H54 (cell line): ENCODE measurements at places on chromosomes 6 and 20.

DNA sequence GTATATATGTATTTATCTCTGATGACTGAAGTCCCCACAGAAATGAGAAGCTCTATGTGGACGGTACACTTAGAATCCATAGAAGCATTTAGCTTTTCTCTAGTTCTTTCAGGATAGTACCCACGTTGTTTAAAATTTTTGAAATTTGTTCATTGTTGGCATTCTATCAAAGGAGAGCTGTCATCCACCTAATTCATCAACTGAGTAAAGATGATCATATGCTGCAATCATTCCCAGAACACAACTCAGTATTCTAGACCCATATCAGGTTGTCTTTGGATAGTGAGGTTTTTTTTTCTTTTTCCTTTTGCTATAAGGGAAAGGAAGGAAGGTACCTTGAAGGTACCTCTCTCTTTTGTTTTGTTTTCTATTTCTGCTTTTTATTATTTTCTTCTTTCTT, 9.3 kb downstream of the SERAC1 start:
- no peak for DNase-seq

DNA sequence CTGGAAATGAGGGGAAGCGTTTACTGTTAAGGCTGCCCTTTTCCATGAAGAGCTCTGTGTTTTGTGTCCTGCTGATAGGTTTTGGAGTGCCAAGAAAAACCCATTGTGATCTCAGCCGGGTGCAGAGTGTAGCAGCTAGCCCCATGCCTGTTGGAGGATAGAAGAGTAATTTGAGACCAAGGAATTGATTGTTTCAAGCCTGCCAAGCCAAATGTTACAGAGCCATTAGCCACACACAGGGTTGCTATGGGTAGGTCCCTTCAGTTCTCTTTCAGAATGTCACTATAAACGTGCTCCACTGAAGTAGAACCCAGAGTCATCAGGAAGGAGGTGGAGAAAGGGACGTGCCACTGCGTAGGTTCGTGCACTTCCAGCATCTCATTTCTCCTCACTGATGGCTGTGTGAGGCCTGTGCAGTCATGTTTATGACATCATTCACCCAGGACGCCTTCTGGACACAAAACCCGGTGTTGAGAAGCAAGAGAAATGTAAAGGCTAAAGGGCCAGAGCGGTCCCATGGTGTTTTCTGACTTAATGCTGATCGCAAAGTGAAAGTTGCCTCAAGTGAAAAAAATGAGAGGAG, 6.6 kb downstream of the GMPR start:
- no peak for DNase-seq

GRCh38 chr6:107059606-107060005, 31.6 kb downstream of the MTRES1 start:
- no peak for DNase-seq

GRCh38 chr6:147285087-147285855, 81.1 kb downstream of the STXBP5 start:
- no peak for DNase-seq

- DNase-seq = no peak
Measured at GRCh38 chr20:14559612-14560011, 222.2 kb upstream of the FLRT3 start.

GRCh38 chr6:157631838-157632614, 191.0 kb upstream of the SNX9 start:
- no peak for DNase-seq

DNA sequence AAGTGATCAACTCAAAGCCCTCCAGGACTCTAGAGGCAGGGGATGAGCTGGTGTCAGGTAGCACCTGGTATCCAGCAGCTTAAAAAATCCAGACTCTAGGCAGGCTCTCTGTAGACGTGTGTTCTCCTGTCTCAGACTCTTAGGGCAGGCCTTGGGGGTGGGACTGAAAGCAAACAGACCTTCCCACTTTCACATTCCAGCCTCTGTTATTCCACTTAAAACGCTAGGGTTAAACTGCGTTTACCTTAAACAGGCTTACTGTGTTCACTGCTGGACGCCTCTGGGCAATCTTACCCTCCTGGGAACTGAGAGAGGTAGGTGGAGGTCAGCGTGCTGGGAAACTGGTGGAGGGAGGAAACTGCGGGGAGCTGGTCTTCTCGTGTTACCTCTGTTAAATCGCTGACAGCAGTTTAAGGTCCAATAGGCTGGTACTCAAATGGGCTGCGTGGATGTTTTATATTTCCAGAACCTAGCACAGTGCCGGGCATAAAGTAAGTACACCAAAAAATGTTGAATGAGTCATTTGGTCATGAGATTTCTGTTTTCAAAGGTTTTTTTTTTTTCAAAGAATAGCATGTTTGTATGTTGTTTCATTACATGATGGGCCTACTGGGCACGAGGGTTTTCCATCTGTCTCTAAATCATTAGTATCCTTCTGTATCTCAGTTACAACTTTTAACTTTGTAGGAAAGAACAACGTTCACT, at the start of gene GCNT2:
GCNT2 (plus strand) TSS at position 248 of the 705 bp plus-strand sequence. CDS start 7,561 bp downstream, outside the sequence.
- no peak for DNase-seq

DNA sequence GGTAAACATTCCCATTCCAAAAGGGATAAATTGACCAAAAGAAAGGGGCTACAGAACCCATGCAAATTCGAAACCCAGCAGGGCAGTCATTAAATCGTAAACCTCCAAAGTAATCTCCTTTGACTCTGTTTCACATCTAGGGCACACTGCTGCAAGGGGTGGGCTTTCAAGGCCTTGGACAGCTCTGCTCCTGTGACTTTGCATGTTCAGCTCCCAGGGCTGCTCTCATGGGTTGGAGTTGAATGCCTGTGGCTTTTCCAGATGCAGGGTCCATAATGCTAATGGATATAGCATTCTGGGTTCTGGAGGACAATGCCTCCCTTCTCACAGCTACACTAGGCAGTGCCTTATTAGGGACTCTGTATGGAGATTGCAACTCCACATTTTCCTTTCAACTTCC, 211.9 kb upstream of the MANEA start:
- DNase-seq = no peak

DNA sequence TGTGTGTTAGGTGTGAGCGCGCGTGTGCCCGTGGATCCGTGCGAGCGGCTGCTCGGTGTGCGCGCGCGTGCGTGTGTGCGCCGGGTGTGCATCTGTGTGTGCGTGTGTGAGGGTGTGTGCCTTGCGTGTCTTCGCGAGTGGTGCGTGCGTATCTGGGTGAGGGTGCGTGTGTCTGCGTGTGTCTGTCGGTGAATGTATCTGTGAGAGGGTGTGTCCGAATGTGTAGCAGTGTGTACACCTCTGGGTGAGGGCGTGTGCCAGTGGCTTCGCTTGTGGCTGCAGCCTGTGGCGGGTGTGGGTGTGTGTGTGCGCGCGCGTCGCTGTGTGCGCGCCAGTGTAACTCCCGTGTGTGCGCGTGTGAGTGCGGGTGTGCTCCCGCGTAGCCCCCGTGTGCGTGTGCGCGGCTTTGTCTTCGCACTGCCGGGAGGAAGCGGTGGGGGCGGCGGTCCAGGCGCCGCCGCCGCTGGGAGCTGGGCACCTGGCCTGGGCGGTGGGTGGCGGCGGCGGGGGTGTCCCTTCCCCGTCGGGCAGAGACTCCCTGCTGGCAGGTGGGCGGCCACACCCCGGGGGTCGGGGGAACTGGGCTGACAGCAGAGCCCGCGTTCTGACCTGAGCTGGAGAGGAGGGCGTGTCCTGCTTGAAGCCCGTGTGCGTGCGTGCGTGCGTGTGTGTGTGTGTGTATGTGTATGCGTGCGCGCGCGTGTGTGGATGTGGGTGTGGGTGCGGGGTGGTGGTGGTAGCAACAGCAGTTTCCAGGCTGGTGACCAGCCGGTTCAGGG, 61.3 kb upstream of the EPB41L1 start:
- DNase-seq = no peak

- DNase-seq = no peak
Measured at GRCh38 chr6:128071212-128071611, 170.4 kb upstream of the THEMIS start.

- no peak for DNase-seq
Measured at GRCh38 chr6:157593596-157593995, 212.6 kb downstream of the ZDHHC14 start.

- DNase-seq = no peak
Measured at GRCh38 chr6:119280668-119281067, 68.9 kb downstream of the MAN1A1 start.

- no peak for DNase-seq
Measured at GRCh38 chr6:8047541-8048292, 16.5 kb downstream of the BLOC1S5 start.

- no peak for DNase-seq
Measured at GRCh38 chr20:32434434-32434833, 76.3 kb downstream of the ASXL1 start.

DNA sequence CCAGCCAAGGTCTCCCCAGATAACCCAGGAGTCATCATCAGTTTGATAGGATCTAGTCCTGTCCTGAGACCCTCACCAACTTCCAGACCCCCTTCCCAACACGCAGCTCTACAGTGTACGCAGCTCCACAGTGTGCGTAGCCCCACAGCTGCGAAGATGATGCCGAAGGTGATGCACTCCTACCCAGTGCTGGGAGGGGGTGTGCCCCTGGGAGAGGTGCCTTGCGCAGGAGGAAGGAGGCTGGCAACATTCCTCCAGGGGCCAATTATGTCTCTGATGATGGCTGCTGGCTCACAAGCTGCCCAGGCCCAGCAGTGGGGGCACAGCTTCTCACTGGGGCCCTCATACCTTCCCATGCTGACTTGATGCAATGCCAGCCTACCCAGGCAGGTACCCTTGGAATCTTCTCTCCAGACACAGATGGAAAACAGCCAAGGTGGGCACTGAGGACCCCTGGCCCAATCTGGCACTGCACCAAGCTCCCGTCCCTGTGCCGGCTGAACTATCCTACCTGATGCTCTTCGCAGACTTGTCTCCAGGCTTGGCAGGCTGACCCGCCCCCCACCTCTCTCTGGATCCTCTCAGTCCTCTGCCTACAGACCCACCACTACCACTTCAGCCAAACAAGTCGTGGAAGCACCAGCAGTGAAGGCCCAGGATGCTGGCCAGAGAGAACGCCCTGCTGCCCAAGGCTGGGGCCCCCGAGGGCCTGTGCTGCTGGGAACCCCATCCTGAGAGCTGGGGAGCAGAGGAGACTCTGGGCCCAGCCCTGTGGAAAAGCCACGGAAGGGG, 1.4 kb downstream of the ZNF512B start:
- DNase-seq = no peak

DNA sequence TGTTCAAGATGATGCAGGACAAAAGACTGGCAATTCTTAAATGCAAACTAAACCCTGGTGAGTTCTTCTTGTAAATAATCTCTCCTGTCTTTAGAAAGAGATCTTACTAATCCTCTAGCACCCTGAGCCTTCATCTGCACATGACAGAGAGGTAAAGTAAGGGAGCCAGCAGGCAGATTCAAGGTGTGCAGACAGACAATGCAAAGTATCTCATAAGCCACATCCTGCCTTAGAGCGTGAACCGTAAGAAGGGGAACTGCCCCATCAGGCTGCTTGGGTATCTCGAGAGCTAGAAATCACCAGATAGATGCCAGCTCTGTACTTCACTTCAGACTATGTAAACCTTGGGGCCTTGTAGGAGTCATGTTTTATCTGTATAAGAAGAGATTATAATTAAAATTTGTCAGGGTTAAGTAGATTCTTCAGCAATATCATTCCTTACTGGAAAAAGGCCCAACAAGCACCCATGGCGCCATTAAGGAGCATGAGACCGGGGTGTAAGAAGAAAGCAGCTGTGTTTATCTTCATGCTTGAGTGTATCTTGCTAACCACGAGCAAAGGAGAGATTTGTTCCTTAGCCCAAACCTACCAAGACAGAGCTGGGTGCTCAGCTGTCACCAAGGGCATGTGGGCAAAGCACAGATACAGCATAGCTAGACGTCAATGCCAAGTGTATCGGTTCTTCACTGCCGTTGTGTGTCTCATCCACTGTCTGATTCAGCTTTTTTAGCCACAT, 24.4 kb downstream of the CNR1 start:
- no peak for DNase-seq

GRCh38 chr6:162017536-162017935, 710.0 kb downstream of the PRKN start:
- no peak for DNase-seq

- no peak for DNase-seq
Measured at GRCh38 chr6:22497276-22497675, 72.1 kb upstream of the HDGFL1 start.

- DNase-seq = no peak
Measured at GRCh38 chr6:156691018-156691417, 86.2 kb upstream of the ARID1B start.

DNA sequence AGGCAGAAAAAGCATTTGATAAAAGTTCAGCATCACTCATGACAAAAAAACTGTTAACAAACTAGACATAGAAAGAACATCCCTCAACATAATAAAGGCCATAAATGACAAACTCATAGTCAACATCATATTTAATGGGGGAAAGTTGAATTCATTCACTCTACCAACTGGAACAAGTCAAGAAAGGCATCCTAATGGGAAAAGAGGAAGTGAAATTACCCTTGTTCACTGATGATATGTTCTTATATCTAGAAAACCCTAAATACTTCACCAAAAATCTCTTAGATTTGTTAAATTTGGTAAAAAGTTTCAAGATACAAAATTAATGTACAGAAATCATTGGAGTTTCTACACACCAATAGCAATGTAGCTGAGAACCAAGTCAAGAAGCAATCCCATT, 48.9 kb downstream of the GGTLC1 start:
- DNase-seq = no peak

GRCh38 chr6:41455818-41456217, 90.4 kb upstream of the FOXP4 start:
- DNase-seq = no peak

GRCh38 chr20:60057123-60057865, 99.1 kb downstream of the CDH26 start:
- DNase-seq = peak; percentile 62

DNA sequence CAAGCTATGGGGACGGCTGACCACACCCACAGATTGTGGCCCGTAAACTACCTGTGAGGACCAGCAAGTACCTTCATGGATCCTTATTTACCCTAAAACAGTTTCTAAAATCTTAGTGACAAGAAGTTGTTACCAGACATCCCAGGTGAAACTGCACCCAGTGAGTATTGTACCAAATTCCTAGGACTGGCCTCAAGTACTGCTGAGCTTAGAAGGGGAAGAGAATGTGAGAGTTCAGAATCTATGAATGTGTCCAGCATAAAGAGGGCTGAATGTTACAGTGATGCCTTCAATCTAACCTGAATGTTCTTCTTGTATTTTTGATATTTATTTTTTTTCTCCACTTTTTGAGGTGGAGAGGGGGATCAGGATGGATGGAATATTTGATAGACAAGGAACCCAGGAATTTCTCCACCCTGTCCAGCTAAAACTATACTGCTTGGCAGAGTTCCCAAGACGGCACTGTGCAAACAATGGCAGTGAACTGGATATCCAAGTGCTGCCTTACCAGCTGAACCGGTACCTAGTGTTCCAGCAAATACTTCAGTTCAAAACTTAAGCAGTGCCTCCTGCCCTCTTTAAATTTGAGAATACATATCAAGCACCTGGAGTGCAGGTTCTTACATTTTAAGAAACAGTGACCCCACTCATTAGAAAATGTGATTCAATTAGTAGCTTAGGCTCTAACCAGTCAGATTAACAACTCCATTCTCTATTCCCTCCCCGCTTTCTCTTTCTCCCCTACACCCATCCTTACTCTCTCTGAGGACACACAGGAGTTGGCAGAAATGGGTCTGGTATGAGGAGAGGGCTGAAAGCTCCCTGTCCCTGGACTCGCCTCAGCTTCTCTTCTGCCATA, 427.3 kb upstream of the FLRT3 start:
- DNase-seq = no peak

- DNase-seq = no peak
Measured at GRCh38 chr6:52982680-52983079, 12.4 kb downstream of the GSTA4 start.
